ENCODE measurements at places on chromosomes 11 and 22.

- no peak for DNase-seq
These were observed 24.0 kb downstream of the RAB30 start for GRCh38 chr11:83047515-83048225.

DNA sequence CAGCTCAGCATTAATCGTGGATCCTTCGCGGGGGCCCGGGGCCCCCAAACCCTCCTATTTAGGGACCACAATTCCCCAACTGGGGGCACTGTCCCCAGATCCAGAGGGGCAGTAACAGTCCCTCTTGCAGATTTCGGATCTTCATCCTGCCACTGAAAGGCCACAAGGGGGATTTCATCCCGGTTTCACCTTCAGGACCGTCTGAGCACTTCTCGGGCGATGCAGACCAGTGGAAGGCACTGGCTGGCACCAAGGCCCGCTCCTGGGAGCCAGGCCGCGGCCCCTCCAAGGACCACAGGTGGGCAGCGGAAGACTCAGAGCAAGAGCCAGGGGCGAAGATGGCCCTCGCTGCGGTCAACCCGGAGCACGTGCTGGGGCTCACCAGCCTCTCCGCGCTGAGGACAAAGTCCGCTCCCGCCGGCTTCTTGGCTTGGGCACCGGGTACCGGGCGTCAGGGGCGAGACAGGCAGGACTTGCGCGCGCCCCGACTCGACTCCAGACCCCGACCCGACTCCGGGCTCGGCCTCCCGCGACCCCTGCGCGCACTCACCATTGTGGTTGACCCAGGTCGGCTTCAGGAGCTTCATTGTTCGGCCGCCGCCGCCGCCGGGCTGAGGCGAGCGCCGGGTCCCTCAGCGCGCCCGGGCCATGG lies 517 bp downstream of the HIRA start:
- DNase-seq, result peak; percentile 11

DNA sequence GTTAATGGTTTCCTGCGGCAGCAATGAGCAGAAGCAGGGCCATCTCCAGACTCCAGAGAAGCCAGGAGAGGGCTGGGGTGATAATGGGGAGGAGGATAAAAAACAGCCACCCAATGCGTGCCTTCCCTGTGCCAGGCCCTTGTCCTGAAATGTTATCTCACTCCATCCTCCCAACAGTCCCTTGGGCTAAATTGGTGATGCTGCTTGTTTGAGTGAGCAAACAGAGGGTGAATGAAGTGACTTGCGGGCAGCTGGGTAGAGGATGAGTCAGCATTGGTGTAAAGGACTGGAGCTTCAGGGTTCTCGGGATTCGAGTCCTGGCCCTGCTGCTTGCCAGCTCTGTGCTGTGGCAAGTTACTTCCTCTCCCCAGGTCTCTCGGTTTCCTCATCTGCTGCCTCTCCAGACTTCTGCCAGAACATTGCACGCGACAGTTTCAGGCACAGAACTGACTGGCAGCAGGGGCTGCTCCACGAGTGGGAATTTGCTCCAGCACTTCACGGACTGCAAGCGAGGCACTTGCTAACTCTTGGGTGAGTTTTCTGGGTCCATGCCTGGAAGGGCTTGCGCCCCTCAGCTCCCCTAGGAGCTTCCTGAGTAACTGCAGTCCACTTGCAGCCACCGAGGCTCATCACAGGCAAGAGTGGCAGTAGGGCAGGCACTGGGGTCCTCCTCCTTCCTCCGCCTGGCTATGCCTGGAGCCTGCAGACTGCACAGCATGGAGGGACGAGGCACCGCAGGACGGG lies at the start of gene P2RY6:
TSS of gene P2RY6 (plus strand) at position 403 of the 744 bp plus-strand sequence. CDS start 24,181 bp downstream, outside the sequence.
- DNase-seq, result no peak

GRCh38 chr11:118933486-118933885 lies 7.8 kb upstream of the BCL9L start:
- DNase-seq, result no peak

All from T-helper 9 cell (primary cell).